ENCODE measurements at places on chromosomes 4 and X.

DNA sequence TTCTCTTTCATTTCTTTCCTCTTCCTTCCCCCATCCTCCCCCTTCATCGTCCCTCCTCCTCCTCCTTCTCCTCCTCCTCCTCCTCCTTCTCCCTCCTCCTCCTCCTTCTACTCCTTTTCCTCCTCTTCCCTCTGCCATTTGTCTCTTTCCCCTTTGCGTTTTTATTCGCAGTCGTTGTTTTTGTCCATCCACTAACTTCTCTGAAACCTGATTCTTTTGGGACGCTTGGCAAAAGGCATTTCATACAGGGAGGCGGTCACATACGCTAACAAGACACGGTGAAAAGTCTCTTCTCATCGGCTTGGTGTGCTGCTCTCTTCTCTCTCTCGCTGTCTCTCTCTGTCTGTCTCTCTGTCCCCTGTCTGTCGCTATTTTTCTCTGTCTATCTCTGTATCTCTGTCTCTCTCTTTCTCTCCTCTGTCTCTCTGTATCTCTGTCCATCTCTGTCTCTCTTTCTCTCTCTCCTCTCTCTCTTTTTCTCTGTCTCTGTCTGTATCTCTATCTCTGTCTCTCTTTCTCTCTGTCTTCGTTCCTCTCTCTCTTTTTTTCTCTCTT lies 5.4 kb upstream of the SHOX start:
- no peak for DNase-seq

- DNase-seq, result peak; percentile 36
These were observed 112.9 kb downstream of the AMMECR1 start for GRCh38 chrX:110204986-110205385.

GRCh38 chrX:147735364-147735763 lies 176.4 kb upstream of the FMR1 start:
- no peak for DNase-seq

GRCh38 chrX:20633451-20633850 lies 366.7 kb upstream of the RPS6KA3 start:
- no peak for DNase-seq

DNA sequence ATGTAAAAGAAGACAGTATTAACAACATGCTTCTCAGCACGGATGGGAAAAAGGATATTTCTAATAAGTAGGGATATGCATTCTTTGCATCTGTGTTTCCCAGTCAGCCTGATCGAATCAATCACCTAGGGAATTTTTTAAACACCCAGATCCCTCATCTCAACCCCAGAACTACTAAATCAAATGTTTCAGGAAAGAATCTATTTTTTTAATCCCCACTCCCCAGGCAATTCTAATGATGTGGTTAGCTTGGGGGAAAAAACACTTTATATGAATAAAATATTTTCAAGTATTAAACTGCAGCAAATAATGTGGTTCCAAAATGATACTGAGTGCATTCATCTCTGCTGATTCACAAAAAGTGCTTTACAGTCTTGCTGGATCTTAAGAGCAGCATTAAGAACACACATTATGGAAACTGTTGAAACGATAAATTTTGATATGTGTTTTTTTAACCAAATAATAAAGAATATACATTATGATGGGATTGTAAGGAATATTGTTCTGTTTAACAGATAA lies 68.7 kb upstream of the GUCY1A1 start:
- no peak for DNase-seq

- DNase-seq, result no peak
These were observed 6.6 kb upstream of the FAM53A start for GRCh38 chr4:1690698-1691097.

- DNase-seq, result no peak
These were observed 42.1 kb upstream of the KLHL34 start for GRCh38 chrX:21700275-21700674.

- DNase-seq, result peak; percentile 62
These were observed 868 bp downstream of the AFAP1 start for GRCh38 chr4:7938609-7939376.

- peak; percentile 7 for DNase-seq
These were observed 112.4 kb downstream of the BMPR1B start for GRCh38 chr4:94870146-94870545.

GRCh38 chr4:26300314-26301307 lies 20.2 kb upstream of the RBPJ start:
- peak; percentile 14 for DNase-seq

GRCh38 chr4:128347930-128348660 lies 60.5 kb upstream of the PGRMC2 start:
- no peak for DNase-seq

DNA sequence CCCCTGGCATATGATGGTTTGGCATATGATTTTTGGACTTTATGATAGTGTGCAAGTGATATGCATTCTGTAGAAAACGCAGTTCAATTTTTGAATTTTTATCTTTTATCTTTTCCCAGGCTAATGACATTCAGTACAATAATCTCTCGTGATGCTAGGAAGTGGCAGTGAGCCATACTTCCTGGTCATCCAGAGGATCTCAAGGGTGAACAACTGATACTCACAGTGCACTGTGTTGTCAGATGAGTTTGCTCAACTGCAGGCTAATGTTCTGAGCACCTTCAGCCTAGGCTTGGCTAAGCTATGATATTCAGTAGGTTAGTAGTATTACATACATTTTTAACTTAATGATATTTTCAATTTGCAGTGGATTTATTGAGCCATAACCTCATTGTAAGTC lies 405.3 kb downstream of the PCDH7 start:
- DNase-seq, result no peak

DNA sequence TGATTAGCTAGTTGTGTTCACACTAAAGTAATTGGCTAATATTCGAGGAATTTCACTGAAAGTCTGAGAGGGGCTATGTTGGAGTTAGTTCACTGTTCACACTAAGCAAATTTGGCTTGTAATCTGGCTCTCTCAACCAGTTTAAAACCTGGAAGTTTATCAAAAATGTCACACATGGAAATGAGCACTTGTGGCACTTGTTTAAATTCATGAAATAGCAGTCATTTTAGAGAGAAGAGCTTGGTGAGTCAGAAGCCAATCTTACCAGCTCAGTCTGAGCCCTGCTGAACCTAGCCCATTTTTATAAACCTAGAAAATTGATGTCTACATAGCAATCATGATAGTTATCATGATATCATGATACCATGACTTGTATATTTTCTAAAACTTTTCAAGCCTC lies 90.7 kb upstream of the JADE1 start:
- peak; percentile 75 for DNase-seq

- no peak for DNase-seq
These were observed 381.9 kb downstream of the PRDM5 start for GRCh38 chr4:120540625-120541024.

DNA sequence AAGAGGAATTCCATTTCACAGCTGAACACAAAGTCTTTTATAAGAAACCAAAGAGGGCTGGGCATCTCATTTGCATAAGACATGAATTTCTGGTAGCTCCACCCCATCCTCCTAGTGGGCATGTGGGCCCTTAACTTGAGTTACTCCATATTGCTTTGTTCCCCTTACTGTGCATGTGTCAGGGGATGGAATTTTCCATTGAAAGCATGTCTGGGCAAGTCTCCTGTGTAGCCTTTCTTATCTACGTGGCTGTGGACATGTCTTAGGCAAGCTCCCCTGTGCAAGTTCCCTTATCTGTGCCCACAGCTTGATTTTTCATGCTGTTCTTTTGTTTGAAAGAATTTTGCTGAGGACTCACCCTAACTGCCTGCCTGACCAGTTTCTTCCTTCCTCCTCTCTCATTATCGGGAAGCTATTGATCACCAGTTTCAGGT lies 123.5 kb upstream of the JADE1 start:
- DNase-seq, result no peak

DNA sequence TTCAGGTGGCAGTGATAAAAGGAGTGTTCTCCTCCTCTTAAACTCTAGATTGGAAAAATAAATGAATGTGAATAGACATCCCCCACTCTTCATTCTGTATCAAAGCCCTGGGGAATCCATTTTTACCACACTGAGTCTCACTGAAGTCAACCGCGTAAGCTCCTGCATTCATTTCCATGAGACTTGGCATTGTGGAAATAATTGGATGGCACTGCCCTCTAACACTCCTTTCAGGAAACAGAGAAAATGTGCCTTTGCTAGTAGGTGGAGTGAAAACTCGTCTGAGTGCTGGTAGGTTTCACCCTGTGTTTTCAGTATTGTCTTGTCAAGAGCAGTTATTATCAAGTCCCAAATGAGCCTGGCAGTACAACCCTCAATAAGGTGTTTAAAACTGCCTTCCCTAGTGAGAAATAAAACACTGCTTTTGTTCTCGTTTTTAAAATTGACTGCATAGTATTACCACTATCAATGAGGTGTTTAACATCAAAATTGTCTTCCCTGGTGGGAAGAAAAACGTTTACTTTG lies 9.7 kb upstream of the CDKN2AIP start:
- no peak for DNase-seq

DNA sequence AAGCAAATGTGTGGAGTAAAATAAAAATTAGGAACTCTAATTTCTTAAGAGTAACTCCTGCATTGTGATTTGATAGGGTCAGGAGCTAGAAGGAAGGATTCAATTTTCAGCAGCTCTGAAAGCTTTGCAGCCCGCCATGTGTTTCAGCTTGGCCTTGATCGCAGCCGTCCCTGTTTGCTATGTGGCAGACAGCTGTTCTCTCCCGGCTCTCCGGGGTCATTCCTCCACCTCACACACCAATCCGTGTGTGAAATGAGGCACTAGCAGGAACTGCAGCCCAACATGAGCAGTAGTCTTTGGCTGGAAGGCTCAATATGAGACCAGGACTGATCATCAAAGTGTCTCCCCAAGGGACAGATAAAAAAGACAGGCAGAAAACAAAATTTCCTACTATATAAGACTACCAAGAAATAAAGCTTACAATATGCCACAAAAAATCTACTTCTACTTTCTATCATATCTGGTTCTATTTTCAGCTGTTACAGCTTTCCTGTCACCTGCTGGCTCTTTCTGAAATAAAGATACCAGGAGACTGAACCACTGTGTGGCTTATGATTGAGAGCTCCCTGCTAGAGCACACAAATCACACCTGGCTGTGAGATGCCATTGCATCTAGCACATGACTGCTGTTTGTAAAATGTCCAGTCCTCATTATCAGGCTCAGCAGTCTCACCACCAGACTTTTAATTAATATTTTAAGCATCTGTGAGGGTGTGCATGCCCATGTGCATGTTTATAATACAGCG lies 44.1 kb upstream of the SEC24B start:
- no peak for DNase-seq

- no peak for DNase-seq
These were observed 963.1 kb downstream of the RPA4 start for GRCh38 chrX:97846718-97847237.

DNA sequence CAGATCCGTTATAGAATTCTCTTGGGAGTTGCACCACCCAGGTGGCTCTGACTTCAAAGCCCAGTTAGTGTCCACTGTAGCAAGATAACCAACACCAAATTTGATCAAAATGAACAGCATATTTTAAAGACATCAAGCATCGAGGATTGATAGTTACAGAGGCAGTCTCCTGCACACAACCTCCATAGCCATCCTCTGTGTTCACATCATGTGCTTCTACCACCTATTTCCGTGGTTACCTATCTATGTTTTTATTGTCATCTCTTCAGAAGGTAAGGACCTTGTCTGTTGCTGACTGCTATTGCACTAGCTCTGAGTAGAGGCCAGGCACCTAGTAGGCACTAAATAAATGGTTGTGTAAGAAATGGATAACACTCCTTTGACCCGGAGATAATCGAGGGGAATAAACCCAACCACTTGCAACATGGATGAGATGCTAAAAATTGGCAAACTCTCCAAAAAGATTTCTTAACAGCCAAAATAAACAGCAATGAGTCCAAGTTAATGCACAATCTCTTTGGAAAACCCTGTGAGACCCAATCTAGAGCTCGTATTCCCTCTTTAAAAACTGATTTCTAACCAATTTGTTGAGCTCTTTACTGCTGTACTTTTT lies 14.7 kb upstream of the C1QTNF7 start:
- DNase-seq, result no peak

GRCh38 chr4:132958457-132959263 lies 190.4 kb upstream of the PCDH10 start:
- no peak for DNase-seq

DNA sequence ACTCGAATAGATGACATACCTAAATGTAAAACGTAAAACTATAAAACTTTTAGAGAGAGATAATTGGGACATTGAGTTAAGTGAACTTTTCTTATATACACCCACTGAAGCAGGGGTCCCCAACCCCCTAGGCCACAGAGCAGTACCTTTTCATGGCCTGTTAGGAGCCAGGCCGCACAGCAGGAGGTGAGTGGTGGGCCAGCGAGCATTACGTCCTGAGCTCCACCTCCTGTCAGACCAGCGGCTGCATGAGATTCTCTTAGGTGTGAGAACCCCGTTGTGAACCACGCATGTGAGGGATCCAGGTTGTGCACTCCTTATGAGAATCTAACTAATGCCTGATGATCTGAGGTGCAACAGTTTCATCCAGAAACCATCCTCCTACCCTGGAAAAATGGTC lies 114.8 kb downstream of the HMX1 start:
- DNase-seq, result no peak
